ENCODE measurements at places on chromosomes 5 and 9. TPM values are rescaled to one million over a fixed set of nuclear protein-coding genes. Genes with fewer than 3 reads are reported as not detected.

LHX2 gene
- not detected for total RNA-seq

PPP1R26 gene
- total RNA-seq: 2.2 TPM

DNM1 gene
- total RNA-seq: 2.4 TPM

ST8SIA4 gene
- total RNA-seq: 82.3 TPM

LCN1 gene
- not detected for total RNA-seq

SLC25A25 gene
- 11.3 TPM for total RNA-seq

EXOC3 gene
- total RNA-seq: 66.4 TPM

NXNL2 gene
- total RNA-seq: not detected

F12 gene
- 3.5 TPM for total RNA-seq

DNA sequence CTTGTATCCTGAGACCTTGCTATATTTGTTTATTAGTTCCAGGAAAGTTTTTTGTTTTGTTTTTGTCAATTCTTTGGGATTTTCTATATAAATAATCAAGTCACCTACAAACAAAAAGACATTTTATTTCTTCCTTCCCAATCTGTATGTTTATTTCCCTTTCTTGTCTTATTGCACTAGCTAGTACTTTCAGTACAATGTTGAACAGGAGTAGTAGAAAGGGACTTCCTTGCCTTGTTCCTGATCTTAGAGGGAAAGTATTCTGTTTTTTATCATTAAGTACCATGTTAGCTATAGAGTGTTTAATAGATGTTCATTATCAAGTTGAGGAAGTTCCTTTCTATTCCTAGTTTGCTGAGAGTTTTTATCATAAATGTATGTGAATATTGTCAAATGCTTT lies 119.5 kb upstream of the TLE4 start:
- H3K4me3 ChIP-seq: no peak overlapping the region
- H3K4me1 ChIP-seq: no peaks in the 10 kb centered on the region
- peaks cover 4% of the 10 kb centered on the region for H3K27me3 ChIP-seq
- H3K36me3 ChIP-seq: no peaks in the 10 kb centered on the region

GRCh38 chr5:60896991-60897390 lies 47.9 kb downstream of the ERCC8 start:
- H3K27ac ChIP-seq: no peak overlapping the region
- H3K27me3 ChIP-seq: no peaks in the 10 kb centered on the region
- H3K36me3 ChIP-seq: peaks cover 32% of the 10 kb centered on the region
- no peak overlapping the region for H3K4me3 ChIP-seq

- no peaks in the 10 kb centered on the region for H3K4me1 ChIP-seq
- no peak overlapping the region for H3K4me3 ChIP-seq
- H3K36me3 ChIP-seq: no peaks in the 10 kb centered on the region
- H3K27ac ChIP-seq: no peak overlapping the region
- no peaks in the 10 kb centered on the region for H3K27me3 ChIP-seq
These were observed 234.1 kb downstream of the NNT start for GRCh38 chr5:43837091-43837490.

DNA sequence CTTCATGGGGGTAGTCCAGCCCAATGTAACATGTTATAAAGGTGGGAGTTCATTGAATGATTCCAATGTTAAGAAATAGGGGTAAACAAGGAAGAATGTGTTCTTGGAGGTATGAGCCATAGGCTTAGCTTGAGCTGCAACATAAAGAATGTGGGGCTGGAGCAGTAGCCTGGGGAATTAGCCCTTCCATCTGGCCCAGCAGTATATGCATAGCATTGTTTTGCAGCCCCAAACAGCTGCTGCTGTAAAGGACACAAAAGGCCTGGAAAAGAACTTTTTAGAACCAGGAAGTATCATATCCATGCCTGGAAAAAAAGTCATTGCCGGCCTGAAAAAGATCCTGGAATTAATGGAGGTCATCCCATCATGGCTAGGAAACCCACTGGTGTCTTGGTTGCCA lies 55.8 kb upstream of the SMARCA2 start:
- peaks cover 16% of the 10 kb centered on the region for H3K27me3 ChIP-seq
- no peaks in the 10 kb centered on the region for H3K36me3 ChIP-seq
- no peak for DNase-seq
- no peaks in the 10 kb centered on the region for H3K4me1 ChIP-seq
- H3K27ac ChIP-seq: no peak overlapping the region

DNA sequence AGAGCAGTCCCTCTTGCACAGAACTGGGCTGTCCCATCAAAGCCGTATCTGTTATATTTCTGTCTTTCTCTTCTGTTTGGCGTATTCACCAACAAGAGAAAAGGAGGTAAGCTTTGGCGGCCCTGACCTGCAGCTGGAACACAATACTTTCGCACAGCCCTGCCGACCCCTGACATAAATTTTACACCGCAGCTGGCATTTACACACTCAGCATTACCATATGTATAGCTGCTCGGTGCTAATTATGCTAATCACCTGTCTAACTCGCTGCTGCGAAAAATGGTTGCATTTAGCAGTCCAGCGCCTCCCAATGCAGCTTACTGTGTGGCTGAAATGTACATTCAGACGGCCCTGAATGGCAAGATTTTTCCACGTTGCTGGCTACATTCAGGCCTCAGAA lies 20.8 kb downstream of the PTCH1 start:
- H3K4me1 ChIP-seq: peaks cover 29% of the 10 kb centered on the region
- DNase-seq: no peak
- peaks cover 31% of the 10 kb centered on the region for H3K27me3 ChIP-seq
- no peaks in the 10 kb centered on the region for H3K36me3 ChIP-seq
- no peak overlapping the region for H3K27ac ChIP-seq
- no peak overlapping the region for H3K4me3 ChIP-seq

DNA sequence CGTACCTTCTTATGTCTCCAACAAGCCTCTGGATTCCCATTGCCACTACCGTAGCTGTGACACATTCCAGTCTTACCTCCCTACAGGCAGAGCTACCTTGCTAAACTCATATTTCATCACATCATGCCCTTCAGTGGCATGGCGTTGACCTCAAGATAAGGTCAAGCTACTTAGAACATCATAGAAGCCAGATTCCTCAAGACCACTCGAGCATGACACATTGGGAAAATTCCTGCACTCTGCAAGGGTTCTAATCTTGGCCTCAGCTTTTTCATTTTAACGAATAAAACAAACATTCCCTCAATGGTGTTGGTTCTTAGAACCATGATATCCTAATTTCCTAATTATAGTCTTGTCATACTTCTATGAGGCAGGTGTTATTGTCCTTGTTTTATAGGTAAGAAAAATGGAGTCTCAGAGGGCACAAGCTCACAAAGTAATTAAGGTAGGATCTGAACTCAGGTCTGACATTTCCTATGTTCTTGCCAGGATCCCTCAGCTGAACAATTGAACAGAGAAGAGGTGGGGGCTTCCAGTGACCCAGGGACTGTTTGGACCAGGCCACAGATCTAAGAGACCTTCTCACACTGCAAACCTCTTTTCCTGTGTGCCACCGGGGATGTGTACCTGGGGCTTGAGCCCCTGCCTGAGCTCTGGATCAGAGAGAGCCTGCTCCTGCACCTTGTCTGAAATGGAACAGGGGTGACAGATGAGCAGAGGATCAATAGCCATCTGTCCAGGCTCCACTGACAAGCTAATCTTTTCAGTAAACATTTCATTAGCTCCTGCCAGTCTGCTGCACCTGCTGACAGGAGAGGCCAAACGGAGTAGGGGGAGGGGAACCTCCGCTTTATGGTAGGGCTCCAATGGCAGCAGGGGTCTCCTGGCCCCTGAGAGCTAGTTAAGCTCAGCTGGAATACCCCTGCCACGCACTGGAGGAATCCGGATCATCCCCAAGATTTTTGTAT lies 49.3 kb downstream of the ALG2 start:
- peaks cover 27% of the 10 kb centered on the region for H3K4me1 ChIP-seq
- H3K36me3 ChIP-seq: no peaks in the 10 kb centered on the region
- no peak overlapping the region for H3K4me3 ChIP-seq
- DNase-seq: no peak

- H3K36me3 ChIP-seq: no peaks in the 10 kb centered on the region
- H3K27me3 ChIP-seq: no peaks in the 10 kb centered on the region
- no peak overlapping the region for H3K27ac ChIP-seq
- H3K4me3 ChIP-seq: no peak overlapping the region
These were observed 55.0 kb upstream of the CDH12 start for GRCh38 chr5:22908129-22908528.

DNA sequence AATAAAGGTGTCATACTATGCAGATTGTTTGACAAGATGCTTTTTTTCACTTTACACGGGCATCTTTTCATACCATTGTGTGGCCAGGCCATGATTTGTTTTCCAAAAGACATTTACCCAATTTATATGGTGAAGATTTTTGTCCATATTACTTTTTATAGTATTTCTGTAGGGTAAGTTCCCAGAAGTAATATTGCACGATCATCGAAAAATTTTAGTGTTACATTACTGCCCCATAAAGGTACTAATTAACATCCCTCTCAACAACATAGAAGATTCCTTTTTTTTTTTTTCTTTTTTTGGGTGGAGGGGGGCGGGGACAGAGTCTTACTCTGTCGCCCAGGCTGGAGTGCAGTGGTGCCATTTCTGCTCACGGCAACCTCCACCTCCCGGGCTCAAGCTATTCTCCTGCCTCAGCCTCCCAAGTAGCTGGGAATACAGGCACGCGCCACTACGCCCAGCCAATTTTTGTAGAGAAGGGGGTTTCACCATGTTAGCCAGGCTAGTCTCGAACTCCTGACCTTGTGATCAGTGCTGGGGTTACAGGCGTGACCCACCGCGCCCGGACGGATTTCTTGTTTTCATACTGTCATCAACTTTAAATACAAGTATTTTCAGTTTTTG lies 1.2 kb upstream of the ROPN1L start:
- H3K4me3 ChIP-seq: no peak overlapping the region
- H3K27me3 ChIP-seq: peaks cover 10% of the 10 kb centered on the region
- H3K27ac ChIP-seq: no peak overlapping the region
- DNase-seq: no peak
- peaks cover 29% of the 10 kb centered on the region for H3K36me3 ChIP-seq

DNA sequence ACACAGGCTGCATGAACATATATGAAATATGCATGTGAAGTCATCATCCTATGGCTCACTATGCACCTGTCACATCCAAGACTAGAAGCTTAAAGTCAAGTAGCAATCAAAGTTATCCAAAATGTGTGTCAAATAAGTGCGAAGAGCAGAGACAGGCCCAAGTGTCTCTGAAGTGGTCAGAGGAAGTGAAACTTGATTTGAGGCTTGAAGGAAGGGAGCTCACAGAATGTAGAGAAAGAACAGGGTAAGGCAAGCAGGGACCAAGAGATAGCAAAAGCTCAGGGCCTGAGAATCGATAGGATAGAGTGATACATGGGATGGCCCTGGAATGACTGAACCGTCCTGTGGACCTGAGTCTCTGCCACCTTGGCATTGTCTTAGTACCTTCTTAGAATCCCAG lies 274.3 kb upstream of the TRPC7 start:
- no peaks in the 10 kb centered on the region for H3K27me3 ChIP-seq
- no peaks in the 10 kb centered on the region for H3K4me1 ChIP-seq
- no peak for DNase-seq
